ENCODE measurements at places on chromosomes 6 and 20. TPM values are rescaled to one million over a fixed set of nuclear protein-coding genes. Genes with fewer than 3 reads are reported as not detected.

- no peak for DNase-seq
Measured at GRCh38 chr6:143117108-143117507, 56.4 kb downstream of the AIG1 start.

DNA sequence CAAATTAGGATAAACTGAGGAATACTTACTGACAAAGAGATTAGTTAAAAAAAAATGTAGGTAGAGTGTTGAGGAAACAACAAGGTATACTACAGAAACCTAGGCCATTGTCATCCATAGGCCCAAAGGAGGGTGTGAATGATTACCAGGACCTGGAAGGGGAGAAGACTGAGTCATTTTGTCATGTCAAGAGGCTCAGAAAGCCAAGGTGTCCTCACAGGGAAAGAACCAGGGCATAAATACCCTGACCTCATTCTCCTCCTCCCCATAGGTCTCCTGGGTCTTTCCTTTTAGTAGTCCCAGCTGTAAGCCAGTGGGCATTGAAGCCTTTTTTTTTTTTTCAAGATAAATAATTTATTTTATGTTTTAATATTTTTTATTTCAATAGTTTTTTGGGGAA lies 582.1 kb upstream of the JAG1 start:
- no peak for DNase-seq

GRCh38 chr6:163572612-163573011 lies 158.1 kb downstream of the QKI start:
- DNase-seq = peak; percentile 63

- DNase-seq = peak; percentile 88
Measured at GRCh38 chr6:139017227-139017626, 11.3 kb upstream of the ABRACL start.

DNA sequence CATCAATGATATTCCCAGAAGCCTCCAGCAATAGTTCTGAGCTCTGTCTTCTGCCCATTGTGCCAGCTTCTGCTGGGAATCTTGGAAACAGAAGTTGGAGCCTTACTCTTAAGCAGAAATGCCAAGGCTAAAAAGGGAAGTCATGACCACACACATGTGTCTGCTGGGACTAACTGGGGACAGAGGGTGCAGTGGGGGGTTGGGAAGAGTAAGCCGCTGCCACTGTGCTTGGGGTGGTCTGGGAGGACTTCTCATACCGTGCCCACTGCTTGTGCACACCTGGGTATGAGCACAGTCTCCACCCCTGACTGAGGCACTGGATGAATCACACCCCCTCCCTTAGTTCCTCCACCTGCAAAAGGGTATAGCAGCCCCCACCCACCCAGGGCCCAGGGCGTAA lies 90.7 kb downstream of the CDC5L start:
- DNase-seq = no peak

GRCh38 chr20:25579081-25579770 lies 6.1 kb downstream of the NINL start:
- DNase-seq = no peak

- DNase-seq = no peak
Measured at GRCh38 chr20:62641321-62642050, 817 bp upstream of the SLCO4A1 start.

GRCh38 chr20:52675375-52675774 lies 296.8 kb upstream of the TSHZ2 start:
- no peak for DNase-seq

DNA sequence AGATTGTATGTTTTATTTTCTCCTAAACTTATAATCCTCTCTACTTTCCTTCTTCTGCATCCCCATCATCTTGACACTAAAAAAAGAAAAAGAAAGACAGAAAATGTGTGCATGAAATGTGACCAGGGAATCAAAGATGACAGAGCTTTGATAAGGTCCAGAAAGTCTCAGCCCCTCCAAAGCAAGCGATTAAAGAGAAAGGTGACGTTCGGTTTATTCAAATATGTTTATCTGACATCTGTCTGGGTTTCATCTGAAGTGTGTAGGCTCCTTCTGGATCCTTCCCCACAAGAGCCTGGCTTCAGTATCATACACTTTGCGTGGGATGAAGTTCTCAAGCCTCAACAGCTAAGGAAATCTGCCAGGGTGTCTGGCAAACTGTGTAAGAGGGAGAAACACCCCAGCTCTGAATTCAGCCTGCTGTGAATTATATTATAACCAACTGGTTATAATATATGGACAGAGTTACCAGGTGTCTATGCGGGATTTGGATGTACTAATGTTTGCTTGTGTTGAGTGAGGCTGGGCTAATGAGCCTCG lies 263.0 kb downstream of the ZNF217 start:
- no peak for DNase-seq

DNA sequence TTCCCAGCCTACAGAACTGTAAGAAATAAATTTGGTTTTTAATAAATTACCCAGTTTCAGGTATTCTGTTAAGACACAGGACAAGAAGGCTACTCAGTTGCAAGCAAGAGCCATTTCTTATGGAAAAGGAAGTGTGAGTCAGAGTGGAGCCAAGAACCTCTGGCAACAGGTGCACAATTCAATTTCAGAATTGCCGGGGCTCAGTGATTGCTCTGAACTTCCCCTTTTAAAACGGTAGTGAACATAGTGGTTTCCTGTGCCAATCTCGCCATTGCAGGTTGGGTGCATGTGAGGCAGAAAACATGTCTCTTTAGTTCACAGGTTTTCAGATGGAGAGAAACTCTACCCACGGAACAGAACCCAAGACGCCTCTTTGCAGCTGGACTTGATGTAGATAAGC lies 16.4 kb downstream of the PIGT start:
- no peak for DNase-seq

DNA sequence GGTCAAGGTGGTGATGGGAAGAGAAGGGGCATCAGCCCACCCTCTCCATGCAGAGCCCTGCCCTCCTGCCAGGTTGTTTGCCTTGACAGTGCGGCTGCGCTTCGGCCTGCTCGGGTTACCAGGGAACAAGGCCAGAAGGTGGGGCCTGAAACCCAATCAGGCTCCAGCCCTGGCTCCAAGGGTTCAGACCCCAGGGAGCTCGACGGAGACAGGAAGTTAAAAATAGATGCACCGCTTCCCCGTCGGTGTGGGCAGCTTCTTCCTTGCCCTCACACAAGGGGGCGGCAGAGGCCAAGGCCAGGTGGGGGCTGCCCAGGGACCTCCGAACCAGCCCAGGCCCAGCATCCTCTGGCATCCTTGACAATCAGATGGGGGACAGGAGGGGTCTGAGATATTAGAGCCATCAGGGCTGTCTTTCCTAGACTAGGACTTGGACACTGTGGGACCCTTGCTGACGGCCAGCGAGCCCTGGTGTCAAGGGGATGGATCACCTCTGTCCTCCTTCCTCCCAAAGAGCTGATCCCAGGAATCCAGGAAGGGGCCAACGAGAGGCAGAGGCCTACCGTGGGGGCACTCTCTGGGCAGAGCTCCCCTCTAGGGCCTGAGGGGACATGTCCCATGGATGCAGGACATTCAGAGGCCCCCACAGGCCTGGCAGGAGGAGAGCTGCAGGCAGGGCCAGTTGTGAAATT lies 65.2 kb downstream of the RIPOR3 start:
- DNase-seq = no peak

- DNase-seq = no peak
Measured at GRCh38 chr6:111739257-111739696, 133.6 kb upstream of the TRAF3IP2 start.

GRCh38 chr6:113457198-113457597 lies 399.9 kb upstream of the MARCKS start:
- peak; percentile 72 for DNase-seq

GRCh38 chr6:31525553-31525931 lies 3.2 kb upstream of the MCCD1 start:
- no peak for DNase-seq

DNA sequence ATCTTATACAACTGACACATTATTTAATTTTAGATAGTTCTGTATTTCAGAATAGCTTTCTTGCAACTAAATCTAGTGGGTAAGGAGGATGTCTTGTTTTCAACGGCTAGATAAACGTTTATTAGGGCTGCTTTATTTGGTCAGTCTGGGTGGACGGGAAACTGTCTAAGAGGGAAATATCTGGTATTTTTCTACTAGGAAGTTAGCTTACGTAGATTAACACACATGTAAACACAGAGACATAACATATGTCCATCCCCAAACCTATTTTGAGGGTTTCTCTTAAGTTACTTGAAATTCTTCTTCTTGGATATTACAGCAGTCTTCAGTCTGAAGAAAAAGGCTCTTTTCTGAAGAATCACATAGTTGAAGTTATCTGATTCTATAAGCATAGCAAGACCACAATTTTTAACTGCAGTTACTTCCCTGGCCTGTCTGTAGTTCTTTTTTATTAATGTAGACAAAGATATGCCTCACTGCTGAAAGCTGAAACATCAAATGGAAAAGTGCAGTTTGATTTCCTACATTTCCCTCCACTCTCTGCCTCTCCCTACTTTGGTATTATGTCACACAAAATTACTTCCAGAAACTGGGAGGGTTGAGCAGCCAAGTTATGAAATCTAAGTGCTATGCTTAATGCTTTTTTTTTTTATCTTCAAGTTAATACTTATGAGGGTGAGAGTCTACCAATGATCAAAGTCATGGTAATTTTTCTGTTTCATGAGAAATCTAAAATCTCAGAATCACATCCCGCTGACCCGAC lies 37.4 kb downstream of the PLAGL1 start:
- no peak for DNase-seq

- DNase-seq = no peak
Measured at GRCh38 chr6:74346936-74347535, 651.0 kb downstream of the CD109 start.

DNA sequence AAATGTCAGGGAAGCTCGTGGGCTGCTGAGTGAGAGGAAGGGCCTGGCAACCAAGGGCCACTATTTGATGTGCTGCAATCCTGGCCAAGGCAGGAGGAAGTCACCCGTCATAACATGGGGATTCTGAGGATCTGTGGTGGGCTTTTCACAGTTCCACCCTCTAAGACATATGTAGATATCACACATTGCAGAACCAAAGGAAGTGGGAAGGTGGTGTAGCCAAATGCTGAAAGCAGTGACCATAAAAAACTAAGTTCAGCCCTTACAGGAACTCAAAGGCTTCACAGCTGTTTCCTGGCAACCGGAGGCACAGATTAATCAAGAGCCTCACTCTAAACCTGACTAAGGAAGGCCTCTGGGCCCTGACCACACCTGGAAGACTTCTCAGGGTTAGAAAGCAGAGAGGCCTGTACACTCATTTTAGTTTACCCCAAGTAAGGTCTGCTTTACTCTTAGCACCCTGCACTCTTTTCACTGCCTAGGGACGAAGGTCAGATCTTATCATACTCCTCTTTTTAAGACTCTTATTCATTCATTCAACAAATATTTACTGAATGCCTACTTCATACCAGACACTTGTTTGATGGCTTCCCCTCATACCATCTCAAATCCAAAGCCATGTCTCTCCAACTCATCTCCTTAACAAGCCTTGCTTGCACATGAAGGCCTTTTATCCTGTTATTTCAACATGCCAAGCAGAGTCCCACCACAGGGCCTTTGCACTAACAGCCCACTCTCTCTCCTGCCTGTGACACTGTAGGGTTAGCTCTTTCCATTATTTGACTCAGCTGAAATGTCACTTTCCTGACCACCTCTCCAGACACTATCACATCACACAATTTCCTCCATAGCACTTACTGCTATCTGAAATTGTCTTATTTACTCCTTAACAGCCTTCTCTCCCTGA lies 2.6 kb downstream of the UBE2V1 start:
- DNase-seq = peak; percentile 81

GRCh38 chr6:107561306-107561705 lies 71.4 kb downstream of the SOBP start:
- no peak for DNase-seq

GRCh38 chr6:125346201-125346925 lies 44.6 kb upstream of the HDDC2 start:
- DNase-seq = no peak

DNA sequence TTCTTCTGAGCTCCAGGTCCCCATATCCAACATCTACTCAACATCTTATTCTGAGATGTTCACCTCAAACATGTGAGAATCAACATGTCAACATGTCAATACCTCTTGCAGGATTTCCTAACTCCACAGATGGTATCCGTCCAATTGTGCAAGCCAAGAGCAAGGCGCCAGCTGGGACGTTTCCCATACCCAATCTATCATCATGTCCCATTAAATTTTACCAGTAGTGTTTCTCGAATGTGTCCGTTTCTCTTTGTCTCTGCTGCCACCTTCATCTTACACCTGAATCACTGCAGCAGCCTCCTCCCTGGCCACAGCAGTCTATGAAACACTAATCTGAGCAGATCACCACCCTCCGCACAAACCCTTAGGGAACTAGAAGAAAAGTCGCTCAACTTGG lies 78.0 kb upstream of the RPS6KA2 start:
- DNase-seq = no peak

GRCh38 chr6:118725944-118726343 lies 74.6 kb upstream of the CEP85L start:
- no peak for DNase-seq

- DNase-seq = no peak
Measured at GRCh38 chr6:43739642-43740091, 30.3 kb upstream of the VEGFA start.

DNA sequence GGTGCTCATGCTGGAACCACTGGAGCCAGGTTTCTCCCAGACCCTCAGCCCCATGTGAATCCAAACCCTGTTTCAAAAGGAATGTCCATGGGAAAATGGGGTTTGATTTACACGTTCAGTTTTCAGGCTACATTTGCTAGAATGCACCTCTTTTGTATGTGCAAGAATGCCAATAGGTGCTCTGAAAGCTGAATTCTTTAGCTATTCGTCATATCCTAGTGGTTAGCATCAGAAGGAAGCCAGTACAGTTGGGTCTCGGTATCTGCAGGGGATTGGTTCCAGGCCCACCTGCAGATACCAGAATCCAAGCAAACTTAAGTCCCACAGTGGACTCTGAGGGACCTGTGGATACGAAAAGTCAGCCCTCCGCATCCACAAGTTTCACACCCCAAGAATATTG lies 93.4 kb downstream of the UST start:
- DNase-seq = peak; percentile 14

GRCh38 chr20:22383156-22383555 lies 201.2 kb downstream of the FOXA2 start:
- DNase-seq = peak; percentile 86

GRCh38 chr6:151400473-151400872 lies 9.1 kb upstream of the ZBTB2 start:
- no peak for DNase-seq

GRCh38 chr20:50408526-50409364 lies 101.4 kb upstream of the PTPN1 start:
- no peak for DNase-seq

SLC16A10 gene
- total RNA-seq = 2.3 TPM

CEP162 gene
- total RNA-seq = 20.2 TPM

BPI gene
- not detected for total RNA-seq

DACT2 gene
- total RNA-seq = 0.89 TPM

DTD1 gene
- 150 TPM for total RNA-seq

HLA-DMB gene
- 2.1 TPM for total RNA-seq

SIRPB2 gene
- total RNA-seq = not detected

HLA-DRB1 gene
- 0.99 TPM for total RNA-seq

CBLN4 gene
- total RNA-seq = not detected

TCF21 gene
- not detected for total RNA-seq

SMIM26 gene
- total RNA-seq = 82.7 TPM

RAB5IF gene
- total RNA-seq = 117 TPM

ZC3H12D gene
- total RNA-seq = 0.15 TPM

TNF gene
- 7.8 TPM for total RNA-seq

UST gene
- 0.87 TPM for total RNA-seq

NHLRC1 gene
- total RNA-seq = 3.3 TPM

Data from renal cortical epithelial cell (primary cell).